Omental fat pad (tissue), 4 donors: ENCODE measurements at places on chromosomes 12 and 14. TPM values are rescaled to one million over a fixed set of nuclear protein-coding genes. Genes with fewer than 3 reads are reported as not detected.
A peak's percentile ranks its signal among the peaks of the same experiment; 100 is the strongest.

- DNase-seq, result peak; percentile 33
Measured at GRCh38 chr12:126874427-126875026, 1392.4 kb upstream of the TMEM132C start.

DNA sequence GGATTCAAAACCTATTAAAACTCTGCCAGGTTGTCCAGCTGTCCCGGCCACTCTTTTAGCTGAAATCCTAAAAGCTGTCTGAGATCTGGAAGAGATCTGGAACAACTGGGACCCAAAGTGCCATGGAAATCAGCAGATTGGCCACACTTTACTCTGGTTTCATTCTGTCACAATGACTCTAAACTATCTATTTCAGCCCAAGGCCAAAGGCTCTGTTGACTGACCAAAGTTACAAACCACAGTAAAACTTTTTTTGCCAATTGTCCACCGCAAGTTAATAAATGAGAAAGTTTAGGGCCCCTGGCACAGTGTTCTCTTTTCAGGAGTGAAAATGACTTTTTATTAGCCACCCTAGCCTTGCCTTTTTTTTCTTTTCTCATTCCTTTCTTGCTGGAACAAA is 113.4 kb upstream of the CPM start:
- DNase-seq, result no peak

- DNase-seq, result no peak
Measured at GRCh38 chr14:80787876-80788275, 153.7 kb downstream of the CEP128 start.

DNA sequence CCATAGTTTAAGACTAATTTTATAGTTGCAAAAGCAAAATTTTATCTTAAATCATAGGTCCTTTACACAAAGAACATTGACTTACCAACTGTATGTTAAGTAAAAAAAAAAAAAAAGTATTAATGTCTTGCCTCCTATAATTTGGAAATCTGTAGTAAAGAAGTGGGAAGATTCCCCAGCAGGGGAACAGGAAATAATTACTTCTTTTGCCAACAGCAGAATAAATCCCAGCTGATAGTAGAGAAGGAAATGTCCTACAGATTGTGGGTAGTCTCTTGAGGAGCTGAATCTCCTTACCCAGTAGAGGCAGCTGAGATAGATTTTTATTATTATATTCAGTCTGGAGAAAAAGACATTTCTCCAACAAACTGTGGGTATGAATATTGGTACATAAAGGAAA is 193.7 kb downstream of the SLC6A15 start:
- no peak for DNase-seq

- DNase-seq, result no peak
Measured at GRCh38 chr14:32078858-32079216, 1.7 kb downstream of the ARHGAP5 start.

DNA sequence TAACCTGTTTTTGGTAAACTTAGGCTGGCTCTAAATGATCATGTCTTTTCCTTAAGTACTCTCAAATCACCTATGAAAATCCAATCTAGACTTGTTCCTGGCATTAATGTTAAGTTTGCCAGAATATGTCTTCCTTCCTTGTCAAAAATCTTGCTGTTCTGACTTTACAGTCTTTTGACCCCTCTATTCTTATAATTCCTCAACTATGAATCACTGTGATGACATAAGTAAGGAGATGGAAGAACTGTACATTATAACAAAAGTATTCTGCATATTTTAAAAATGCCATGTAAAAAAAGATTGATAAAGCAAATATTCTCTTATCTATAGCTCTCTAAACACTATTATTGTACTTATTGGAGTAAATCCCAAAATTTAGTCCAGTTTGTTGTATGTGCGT is 51.4 kb upstream of the BAZ1A start:
- DNase-seq, result no peak

DNA sequence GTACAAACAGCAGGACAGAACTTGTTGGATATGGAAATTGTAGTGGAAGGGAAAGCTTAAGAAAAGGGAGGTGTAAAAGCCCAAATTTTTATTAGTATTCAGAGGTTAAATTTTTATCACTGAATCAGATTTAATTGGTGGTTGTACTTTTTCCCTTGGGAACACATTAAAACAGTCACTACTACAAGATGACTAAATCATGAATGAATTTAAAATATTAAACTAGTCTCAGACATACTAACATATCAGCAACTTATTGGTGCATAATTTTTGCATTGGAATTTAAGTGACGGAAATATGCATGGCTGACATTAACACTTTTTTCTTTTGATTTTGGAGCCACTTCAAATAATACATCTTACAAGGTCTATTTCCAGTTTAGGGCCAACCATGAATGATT is 27.6 kb downstream of the SAMD4A start:
- no peak for DNase-seq

Gene ANG
- 24.4 TPM for total RNA-seq

Gene TAS2R19
- 7.6 TPM for total RNA-seq
